Pancreas (tissue), 10 donors: ENCODE measurements at places on chromosomes 7 and 10.

DNA sequence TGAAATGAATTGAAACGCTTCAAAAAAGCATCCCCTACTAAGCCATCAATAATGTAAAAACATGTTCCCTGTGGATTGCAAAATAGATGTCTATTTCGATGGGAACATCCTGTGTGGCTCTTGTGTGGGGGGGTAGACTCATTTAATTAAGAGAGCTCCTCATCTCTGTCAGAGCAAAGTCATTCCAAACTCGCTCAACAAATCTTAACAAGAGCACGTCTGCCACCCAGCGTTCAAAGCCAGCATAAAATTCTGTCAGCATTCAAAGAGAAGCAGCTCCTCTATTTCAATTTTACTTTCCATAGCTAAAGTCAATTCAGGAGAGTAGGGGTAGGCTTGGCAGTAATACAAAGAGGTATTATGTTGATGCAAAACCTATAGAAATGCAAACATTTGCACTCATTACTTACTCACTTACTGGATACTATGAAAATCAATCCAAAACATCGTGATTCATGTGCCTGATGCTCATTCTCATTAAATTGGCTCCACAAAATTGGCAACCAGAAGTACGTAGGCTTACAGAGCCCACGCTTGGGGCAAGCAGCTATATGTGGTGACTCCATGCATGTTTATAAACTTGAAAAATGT lies 114.9 kb downstream of the IPMK start:
- no peaks in the 10 kb centered on the region for H3K4me1 ChIP-seq
- no peaks in the 10 kb centered on the region for H3K36me3 ChIP-seq
- no peak for DNase-seq
- H3K27me3 ChIP-seq = no peaks in the 10 kb centered on the region
- H3K4me3 ChIP-seq = no peak overlapping the region

DNA sequence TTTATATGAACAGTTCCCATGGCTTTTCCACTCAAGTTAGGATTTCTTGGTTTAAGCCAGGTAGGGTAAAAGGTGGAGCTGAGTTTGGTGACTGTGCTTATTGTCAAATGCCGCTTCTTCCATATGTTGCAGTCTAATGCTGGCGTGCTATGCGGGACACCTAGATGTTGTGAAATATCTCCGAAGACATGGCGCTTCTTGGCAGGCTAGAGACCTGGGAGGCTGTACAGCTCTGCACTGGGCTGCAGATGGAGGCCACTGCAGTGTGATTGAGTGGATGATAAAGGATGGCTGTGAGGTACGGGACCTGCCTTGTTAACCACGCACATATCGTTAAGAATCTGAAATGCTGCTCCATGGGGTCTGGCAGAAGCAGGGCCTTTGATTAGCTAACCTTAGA lies 108.4 kb downstream of the FANK1 start:
- H3K36me3 ChIP-seq = no peaks in the 10 kb centered on the region
- no peaks in the 10 kb centered on the region for H3K4me1 ChIP-seq
- H3K4me3 ChIP-seq = no peak overlapping the region
- DNase-seq = no peak
- no peaks in the 10 kb centered on the region for H3K27me3 ChIP-seq

DNA sequence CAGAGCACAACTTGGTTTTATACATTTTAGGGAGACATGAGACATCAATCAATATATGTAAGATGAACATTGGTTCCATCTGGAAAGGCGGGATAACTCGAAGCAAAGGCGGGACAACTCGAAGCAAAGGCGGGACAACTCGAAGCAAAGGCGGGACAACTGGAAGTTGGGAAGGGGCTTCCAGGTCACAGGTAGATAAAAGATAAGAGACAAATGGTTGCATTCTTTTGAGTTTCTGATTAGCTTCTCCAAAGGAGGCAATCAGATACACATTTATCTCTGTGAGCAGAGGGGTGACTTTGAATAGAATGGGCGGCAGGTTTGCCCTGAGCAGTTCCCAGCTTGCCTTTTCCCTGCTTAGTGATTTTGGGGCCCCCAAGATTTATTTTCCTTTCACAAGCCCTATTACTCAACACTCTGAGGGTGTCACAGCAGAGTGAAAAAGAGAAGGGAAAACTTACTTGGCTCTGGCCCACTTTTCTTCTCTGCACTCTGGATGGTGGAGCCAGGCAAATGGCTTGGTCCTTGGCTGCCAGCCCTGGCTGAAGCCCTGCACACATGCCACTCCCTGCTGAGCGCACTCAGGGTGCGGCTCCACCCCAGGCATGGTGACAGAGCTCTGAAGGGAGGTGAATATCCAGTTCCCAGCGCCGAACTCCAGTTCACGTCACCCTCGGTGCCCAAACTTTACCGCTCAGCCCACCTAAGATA lies 46.7 kb downstream of the PARD3 start:
- H3K27me3 ChIP-seq = no peaks in the 10 kb centered on the region
- H3K36me3 ChIP-seq = no peaks in the 10 kb centered on the region
- H3K4me3 ChIP-seq = peak overlapping the region; percentile 18
- H3K4me1 ChIP-seq = peaks cover 22% of the 10 kb centered on the region

- no peak for DNase-seq
- no peak overlapping the region for H3K4me3 ChIP-seq
- H3K4me1 ChIP-seq = no peaks in the 10 kb centered on the region
- no peaks in the 10 kb centered on the region for H3K36me3 ChIP-seq
These were observed 30.5 kb downstream of the PLXNA4 start for GRCh38 chr7:132545756-132546155.

DNA sequence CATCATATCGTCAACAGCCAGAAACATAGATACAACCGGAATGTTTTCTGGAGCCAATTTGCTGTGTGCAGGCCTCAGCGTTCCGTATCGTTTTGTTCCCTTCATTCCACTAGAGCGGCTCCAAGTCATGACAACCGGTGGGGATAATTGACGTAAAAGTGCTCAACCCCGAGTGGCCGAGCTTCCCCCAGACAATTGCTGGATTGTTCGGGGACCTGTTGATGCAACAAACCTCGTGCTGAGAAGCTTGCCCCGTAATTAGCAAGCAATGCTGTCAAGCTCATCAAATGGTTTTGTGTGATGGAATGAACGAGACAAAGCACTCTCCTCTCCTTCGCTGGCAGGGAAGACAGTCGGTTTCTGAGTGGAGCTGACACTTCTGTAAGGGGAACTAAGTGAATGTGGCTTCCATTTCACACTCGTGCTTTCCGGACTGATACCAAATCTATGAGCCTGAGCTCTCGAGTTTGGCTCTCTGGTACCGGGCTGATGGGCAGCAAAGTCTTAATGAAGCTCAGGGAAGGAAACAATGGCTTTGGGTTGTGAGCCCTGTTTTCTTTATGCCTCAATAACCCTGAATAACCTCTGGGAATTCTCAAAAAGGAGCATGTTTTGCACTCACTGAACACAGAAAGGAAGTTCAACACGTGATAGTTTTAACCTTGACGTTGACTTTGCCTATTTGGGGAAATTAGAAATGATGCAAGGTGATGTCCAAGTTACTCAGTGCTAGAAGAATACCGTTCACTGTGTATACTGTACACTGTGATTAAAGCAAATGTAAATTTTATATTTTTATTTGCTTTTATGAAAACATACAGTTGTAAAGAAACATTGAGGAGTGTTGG lies 220.5 kb downstream of the BAMBI start:
- no peak overlapping the region for H3K4me3 ChIP-seq
- H3K4me1 ChIP-seq = no peaks in the 10 kb centered on the region
- DNase-seq = no peak
- H3K27me3 ChIP-seq = no peaks in the 10 kb centered on the region

DNA sequence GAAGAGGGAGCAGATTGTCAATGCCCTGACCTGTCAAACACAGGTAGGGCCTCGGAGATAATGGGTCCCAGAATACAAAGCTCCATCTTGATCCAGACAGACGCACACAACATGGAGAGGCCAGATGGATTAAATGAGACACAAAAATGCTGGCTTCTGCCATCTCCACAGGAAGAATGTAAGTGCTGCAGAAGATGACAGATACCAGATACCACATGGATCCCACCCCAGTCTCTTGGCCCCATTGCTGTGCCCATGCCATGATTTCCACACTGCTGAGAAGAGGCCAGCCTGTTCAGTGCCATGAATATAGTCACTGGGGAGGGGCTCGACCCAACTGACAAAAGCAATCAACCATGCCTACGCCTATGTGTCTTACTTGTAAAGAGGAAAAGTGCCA lies 487.9 kb downstream of the PARD3 start:
- no peak for DNase-seq
- no peaks in the 10 kb centered on the region for H3K36me3 ChIP-seq
- no peak overlapping the region for H3K4me3 ChIP-seq
- no peaks in the 10 kb centered on the region for H3K4me1 ChIP-seq
- H3K27me3 ChIP-seq = no peaks in the 10 kb centered on the region

DNA sequence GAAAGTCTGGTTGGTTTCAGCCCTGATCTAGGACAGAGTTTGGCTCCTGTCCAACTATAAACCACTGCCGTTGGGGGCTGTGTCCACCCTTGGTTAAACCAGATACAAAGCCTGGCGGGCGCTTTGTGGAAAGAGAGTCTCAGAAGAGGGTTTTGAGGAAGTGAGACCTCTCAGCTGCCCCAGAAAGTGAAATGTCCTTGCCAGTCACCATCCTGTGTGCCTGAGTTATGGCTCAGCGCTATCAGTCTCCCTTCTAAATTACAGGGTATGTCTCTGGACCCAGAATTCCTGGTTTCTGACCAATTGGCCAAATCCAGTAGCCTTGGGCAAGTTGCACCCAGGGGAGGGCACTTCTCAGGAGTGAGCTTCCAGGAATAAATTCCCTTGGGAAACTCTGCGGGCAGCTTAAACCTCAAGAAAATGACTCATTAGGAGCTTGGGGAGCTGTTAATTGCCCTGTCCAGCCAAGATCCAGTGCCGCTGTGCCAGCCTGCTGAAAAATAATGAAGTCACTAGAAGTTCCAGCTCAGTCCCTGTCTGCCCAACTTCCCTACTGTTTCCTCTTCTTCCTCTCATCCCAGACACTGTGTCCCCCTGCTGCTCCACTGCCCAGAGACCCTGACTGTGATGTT lies 66.7 kb upstream of the PDZD8 start:
- no peaks in the 10 kb centered on the region for H3K4me1 ChIP-seq
- no peaks in the 10 kb centered on the region for H3K27me3 ChIP-seq
- no peaks in the 10 kb centered on the region for H3K36me3 ChIP-seq
- no peak for DNase-seq

GRCh38 chr10:90674928-90675327 lies 182.9 kb downstream of the HTR7 start:
- no peak for DNase-seq
- no peaks in the 10 kb centered on the region for H3K27me3 ChIP-seq
- H3K36me3 ChIP-seq = no peaks in the 10 kb centered on the region
- no peaks in the 10 kb centered on the region for H3K4me1 ChIP-seq
- no peak overlapping the region for H3K27ac ChIP-seq

- H3K36me3 ChIP-seq = no peaks in the 10 kb centered on the region
- H3K4me3 ChIP-seq = no peak overlapping the region
- no peaks in the 10 kb centered on the region for H3K27me3 ChIP-seq
- DNase-seq = no peak
- no peaks in the 10 kb centered on the region for H3K4me1 ChIP-seq
These were observed 91.4 kb downstream of the TPST1 start for GRCh38 chr7:66296557-66296956.

DNA sequence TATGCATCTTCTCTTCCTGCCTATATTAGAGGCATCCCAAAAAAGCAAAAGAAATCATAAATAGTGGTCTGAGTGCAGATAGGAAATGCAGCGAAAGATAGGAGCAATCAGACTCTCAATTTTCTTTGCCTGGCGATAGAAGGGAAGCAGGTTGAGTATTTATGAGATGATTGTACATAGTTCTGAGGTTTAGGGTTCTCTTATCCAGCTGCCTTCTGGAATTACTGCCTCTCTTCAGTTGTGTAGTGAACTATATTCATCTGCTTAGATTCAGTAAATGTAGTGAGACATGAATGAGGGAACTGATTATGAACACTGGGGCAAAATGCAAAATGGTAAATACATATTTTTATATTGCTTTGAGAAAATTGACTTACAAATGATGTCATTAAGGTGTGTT lies 93.0 kb upstream of the CYP26C1 start:
- no peak overlapping the region for H3K27ac ChIP-seq
- no peak overlapping the region for H3K4me3 ChIP-seq
- no peaks in the 10 kb centered on the region for H3K27me3 ChIP-seq
- H3K36me3 ChIP-seq = no peaks in the 10 kb centered on the region

DNA sequence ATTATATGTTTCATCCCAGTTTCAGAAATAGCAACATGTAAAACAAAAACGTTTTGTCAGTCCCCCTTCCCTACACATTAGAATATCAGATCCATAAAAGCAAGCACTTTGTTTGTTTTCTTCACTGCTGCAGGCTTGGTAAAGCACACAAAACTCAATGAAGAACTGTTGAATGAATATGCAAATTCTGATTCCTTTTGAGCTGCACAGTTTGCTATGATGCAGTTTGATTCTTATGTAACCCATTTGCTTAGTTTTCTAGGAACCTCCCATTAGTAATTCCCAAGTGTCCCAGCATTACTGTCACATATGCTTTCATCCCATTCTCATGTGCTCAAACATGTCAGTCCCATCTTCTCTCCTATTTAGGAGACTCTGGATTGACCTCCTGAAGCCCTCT lies 26.1 kb upstream of the CHCHD3 start:
- no peaks in the 10 kb centered on the region for H3K4me1 ChIP-seq
- no peak for DNase-seq
- no peaks in the 10 kb centered on the region for H3K36me3 ChIP-seq
- H3K27me3 ChIP-seq = no peaks in the 10 kb centered on the region
- no peak overlapping the region for H3K27ac ChIP-seq
- H3K4me3 ChIP-seq = no peak overlapping the region

DNA sequence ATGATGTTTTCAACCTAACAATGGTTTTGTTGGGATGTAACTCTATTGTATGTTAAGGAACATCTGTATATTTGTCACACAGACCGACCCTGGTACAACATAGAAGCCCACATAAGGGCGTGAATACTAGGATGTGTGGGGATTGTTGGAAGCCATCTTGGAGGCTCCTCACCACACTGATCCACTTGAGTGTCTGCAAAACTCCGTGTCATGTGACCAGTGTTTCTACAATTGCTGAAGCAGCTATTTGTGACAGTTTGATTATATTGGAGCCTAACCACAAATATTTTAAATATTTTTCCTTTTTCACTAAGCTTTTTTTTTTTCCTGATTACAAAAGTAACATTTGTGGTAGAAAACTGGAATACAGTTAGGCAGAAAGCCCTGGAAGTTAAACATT lies 27.9 kb downstream of the RALA start:
- no peak overlapping the region for H3K27ac ChIP-seq
- no peaks in the 10 kb centered on the region for H3K36me3 ChIP-seq
- H3K4me3 ChIP-seq = no peak overlapping the region
- no peaks in the 10 kb centered on the region for H3K4me1 ChIP-seq
- DNase-seq = no peak
